Large intestine (tissue), 12 donors: ENCODE measurements at places on chromosomes 2 and 18. TPM values are rescaled to one million over a fixed set of nuclear protein-coding genes. Genes with fewer than 3 reads are reported as not detected.

KDSR gene
- polyA plus RNA-seq, result 35.6 TPM

CGREF1 gene
- polyA plus RNA-seq, result 11.5 TPM

MAP2 gene
- 16.3 TPM for polyA plus RNA-seq

TMEM17 gene
- 4.2 TPM for polyA plus RNA-seq

LIMS4 gene
- polyA plus RNA-seq, result 3.0 TPM

MBD1 gene
- 71.0 TPM for polyA plus RNA-seq

ICA1L gene
- polyA plus RNA-seq, result 10.7 TPM

UXS1 gene
- 43.0 TPM for polyA plus RNA-seq

GRCh38 chr2:215773728-215774127 lies 239.6 kb downstream of the MREG start:
- peaks cover 23% of the 10 kb centered on the region for H3K4me1 ChIP-seq
- H3K27ac ChIP-seq, result no peak overlapping the region
- no peak overlapping the region for H3K4me3 ChIP-seq

GRCh38 chr2:219484343-219485200 lies 14.1 kb upstream of the GMPPA start:
- H3K4me3 ChIP-seq, result no peak overlapping the region
- H3K36me3 ChIP-seq, result peaks cover 2% of the 10 kb centered on the region
- H3K4me1 ChIP-seq, result peaks cover 37% of the 10 kb centered on the region
- no peak overlapping the region for H3K27ac ChIP-seq

DNA sequence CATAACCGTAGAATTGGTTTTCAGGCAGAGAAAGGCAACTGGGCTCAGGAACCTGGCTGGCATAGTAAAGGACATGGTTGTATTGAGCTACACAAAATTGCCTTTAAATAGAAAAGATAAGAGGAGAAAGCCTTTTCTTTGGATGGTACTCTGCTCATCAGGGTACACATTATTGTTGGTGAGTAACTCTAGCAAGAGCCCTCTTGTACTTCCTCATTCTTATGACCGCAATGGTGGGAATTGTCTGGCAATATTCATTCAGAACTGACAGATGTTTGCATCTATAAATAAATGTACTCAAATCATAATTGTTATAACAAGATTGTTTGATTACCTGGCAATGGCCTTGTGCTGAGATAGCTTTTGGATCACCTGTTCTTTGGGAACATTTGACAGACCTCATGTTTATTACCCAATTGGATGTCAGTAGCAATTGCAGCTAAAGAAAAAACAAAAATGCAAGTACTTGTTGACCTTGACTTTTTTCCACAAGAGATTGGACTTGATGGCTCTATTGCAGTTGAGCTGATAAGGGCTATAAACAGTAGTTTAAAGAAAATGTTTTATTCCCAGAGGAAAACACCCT lies 43.9 kb downstream of the MEIS1 start:
- H3K36me3 ChIP-seq, result peaks cover 15% of the 10 kb centered on the region
- no peak overlapping the region for H3K27ac ChIP-seq
- peak; percentile 70 for DNase-seq

DNA sequence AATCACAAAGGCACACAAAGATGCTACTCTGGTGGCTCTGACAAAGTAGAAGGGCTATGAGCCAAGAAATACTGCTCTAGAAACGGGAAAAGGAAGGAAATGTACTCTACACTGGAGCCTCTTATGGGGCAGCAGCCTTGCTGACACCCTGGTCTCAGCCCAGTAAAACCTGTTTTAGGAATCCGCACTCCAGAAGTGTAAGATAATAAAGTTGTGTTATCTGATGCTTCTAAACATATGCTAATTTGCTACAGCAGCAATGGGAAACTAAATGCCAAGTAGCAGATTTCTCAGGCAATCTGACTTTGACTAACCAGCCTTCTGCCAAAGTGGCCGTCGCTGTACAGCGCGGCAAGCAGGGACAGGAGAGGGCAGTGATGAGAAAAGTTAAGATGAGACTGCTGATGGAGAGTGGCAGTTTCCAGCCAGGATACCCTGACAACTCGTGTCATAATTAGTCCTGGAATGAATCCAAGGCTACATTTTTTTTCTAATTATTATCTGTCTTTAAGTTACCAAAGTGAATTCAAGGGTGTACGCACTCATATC lies 99.0 kb downstream of the NETO1 start:
- H3K4me3 ChIP-seq, result no peak overlapping the region
- no peak for DNase-seq
- no peak overlapping the region for H3K27ac ChIP-seq
- H3K36me3 ChIP-seq, result no peaks in the 10 kb centered on the region
- no peaks in the 10 kb centered on the region for H3K27me3 ChIP-seq
- H3K4me1 ChIP-seq, result no peaks in the 10 kb centered on the region

DNA sequence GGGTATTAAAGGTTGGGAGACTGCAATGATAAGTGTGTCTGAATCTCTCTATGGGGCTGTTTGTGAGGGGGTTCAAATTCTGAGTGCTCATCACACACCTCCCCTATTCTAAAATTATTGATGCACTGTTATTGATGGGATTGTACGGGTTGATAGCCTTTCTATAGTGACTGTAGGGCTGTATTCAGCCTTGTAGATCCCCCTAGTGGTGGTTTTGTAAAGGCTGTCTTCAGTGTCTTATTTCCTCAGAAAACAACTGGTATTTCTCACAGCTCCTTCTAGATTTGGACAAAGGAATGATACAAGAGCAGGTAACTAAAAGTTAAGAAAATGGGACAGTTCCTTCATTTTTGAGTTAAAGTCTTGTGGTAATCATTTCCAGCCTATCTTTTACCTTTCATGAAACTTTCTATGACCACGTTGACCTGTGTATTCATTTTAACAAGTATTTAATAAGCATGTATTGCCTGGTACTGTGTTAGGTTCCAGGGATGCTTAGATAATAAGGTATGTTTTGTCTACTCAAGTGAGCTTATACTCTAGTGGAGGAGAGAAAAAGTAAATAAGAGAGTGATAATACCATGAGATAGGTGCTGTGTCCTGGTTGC lies 21.2 kb downstream of the SMAD4 start:
- H3K4me3 ChIP-seq, result no peak overlapping the region
- peaks cover 20% of the 10 kb centered on the region for H3K36me3 ChIP-seq
- H3K4me1 ChIP-seq, result no peaks in the 10 kb centered on the region
- H3K27ac ChIP-seq, result no peak overlapping the region
- H3K27me3 ChIP-seq, result no peaks in the 10 kb centered on the region

- H3K4me1 ChIP-seq, result peaks cover 6% of the 10 kb centered on the region
- peaks cover 5% of the 10 kb centered on the region for H3K27me3 ChIP-seq
- no peak overlapping the region for H3K27ac ChIP-seq
- DNase-seq, result no peak
- H3K36me3 ChIP-seq, result no peaks in the 10 kb centered on the region
Observed at GRCh38 chr2:9941996-9942390, 9.5 kb upstream of the GRHL1 start.

DNA sequence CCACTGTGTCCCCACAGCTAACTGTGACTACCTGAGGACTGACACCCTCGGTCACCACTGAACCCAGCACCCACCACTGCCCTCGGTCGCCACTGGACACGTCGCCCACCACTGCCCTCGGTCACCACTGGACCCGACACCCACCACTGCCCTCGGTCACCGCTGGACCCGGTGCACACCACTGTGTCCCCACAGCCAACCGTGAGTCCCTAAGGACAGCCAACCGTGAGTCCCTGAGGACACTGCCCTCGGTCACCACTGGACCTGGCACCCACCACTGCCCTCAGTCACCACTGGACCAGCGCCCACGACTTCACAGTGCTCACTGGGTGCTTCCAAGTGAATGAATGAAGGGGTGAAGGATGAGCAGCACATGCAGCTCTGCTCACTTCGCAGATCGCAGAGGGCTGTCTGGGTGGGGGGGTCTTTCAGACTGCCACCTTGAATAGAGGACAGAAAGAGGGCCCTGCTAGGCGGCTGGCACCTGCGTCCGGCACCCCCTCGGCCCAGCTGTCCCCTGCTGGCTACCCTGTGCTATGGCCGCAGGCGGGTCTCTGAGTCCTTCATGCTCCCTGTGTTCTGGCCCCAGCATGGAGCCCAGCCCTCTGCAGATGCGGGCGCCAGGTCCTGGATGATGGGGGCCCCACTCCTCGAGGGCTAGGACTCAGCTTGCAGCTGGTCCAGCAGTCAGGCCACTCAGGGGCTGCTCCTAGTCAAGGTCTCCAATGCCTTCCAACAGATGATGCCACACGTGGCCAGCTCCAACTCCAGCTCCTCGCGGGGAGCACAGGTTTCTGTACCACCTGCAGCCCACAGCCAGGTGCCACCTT lies 51.4 kb upstream of the GPC1 start:
- H3K4me3 ChIP-seq, result no peak overlapping the region
- DNase-seq, result no peak
- no peaks in the 10 kb centered on the region for H3K4me1 ChIP-seq
- H3K36me3 ChIP-seq, result no peaks in the 10 kb centered on the region
- no peak overlapping the region for H3K27ac ChIP-seq
- no peaks in the 10 kb centered on the region for H3K27me3 ChIP-seq

DNA sequence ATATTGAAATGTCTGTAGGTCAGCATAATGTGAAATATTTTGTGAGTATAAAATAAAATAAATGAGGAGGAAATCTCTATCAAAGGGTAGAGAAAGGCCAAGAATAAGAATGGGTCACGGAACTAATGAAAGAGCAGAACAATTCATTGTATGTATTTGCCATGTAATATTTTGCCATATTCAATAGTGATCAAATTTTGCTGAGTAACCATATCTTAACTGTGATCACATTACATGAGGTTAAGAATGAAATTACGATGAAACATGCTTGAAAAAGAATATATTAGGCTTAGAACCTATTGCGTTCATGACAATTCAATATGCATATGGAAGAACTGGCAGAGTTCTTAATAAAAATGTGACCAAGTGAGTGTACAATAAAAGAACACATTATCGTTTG lies 437.2 kb upstream of the NRXN1 start:
- no peak for DNase-seq
- H3K36me3 ChIP-seq, result no peaks in the 10 kb centered on the region
- no peak overlapping the region for H3K27ac ChIP-seq

- H3K4me3 ChIP-seq, result no peak overlapping the region
- no peak for DNase-seq
- no peaks in the 10 kb centered on the region for H3K36me3 ChIP-seq
- no peaks in the 10 kb centered on the region for H3K27me3 ChIP-seq
Observed at GRCh38 chr2:130767408-130767775, 12.1 kb downstream of the AMER3 start.

DNA sequence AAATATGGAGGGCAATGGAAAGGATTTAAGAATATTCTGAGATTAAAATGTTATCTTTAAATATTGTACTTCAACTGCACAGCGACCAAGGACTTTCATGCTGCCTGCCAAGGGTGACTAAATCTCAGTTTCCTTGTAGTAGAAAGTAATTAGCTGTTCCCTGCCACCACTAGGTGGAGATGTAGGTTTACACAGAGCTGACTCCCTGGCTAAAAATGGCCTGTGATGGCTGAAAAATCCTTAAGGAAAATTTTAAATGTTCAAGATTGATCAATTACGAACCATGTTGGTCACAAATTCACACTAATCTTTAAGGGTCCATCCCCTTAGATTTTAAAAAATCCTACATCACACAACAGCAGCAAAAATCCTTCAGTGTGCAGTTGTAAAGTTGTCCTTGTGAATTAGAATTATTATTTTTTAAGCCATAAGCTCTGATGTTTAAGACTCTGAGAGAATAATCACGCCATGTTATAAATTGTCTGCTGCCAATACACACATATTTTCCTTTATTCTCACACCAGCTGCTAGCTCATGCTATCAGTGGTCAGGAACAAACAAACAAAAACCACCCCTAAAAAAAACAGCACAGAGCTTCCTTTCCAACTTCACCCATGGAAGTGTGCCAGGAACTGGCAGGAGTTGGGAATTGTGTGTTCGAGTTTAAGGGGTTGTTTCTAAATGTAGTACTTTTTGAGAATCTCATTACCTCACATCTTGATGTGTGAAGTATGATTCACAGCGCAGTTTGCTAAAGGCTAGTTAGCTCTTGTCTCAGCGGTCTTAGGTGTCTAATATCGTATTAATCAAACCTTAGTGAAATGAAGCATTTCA lies 399.8 kb downstream of the TMEM182 start:
- peak; percentile 33 for DNase-seq
- no peak overlapping the region for H3K4me3 ChIP-seq
- no peak overlapping the region for H3K27ac ChIP-seq
- no peaks in the 10 kb centered on the region for H3K4me1 ChIP-seq
- no peaks in the 10 kb centered on the region for H3K36me3 ChIP-seq
- no peaks in the 10 kb centered on the region for H3K27me3 ChIP-seq

DNA sequence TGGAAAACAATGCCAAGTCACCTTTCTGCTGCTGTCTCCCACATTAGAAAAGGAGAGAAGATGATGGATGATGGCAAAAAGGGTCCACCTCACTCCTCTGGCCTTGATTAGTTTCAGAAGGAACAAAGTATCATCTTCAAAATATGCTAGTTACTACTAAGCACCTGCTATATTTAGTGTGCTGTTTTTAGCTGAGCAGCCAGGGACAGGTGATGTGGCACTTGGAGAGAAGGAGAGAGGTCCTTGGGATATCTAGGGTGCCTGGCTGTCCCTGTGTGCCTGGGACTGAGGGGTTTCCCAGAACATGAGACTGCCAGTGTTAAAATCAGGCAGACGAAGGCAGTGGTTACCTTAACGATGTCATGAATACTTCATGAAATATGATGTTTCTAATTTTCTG lies 235.5 kb upstream of the NT5C1B start:
- no peaks in the 10 kb centered on the region for H3K36me3 ChIP-seq
- peaks cover 48% of the 10 kb centered on the region for H3K4me1 ChIP-seq
- H3K27me3 ChIP-seq, result no peaks in the 10 kb centered on the region
- H3K27ac ChIP-seq, result no peak overlapping the region
- H3K4me3 ChIP-seq, result no peak overlapping the region

DNA sequence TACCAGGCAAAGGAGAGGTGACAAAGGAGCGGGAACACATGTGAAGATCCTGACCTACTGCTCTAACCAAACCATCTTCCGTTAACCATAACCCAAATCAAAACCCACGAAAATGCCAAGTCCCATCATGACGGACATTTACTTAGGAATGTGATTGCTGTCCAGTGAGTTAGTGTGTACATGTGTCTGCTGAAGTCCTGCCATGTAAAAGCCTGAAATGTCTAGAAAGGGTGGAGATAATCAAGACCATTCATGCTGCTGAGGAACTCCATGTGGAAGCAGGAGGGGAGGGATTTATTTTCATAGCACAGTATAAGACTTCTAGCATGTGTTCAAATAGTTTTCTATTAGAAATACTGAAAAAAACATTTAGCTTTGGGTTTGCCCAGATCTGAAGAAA lies 137.0 kb upstream of the BOD1L2 start:
- no peaks in the 10 kb centered on the region for H3K4me1 ChIP-seq
- DNase-seq, result no peak
- H3K36me3 ChIP-seq, result no peaks in the 10 kb centered on the region
- H3K4me3 ChIP-seq, result no peak overlapping the region
- no peaks in the 10 kb centered on the region for H3K27me3 ChIP-seq

GRCh38 chr2:174009488-174010223 lies 44.5 kb upstream of the SP3 start:
- no peak for DNase-seq
- peaks cover 27% of the 10 kb centered on the region for H3K4me1 ChIP-seq

- no peak overlapping the region for H3K4me3 ChIP-seq
- no peak for DNase-seq
- H3K27me3 ChIP-seq, result no peaks in the 10 kb centered on the region
- H3K27ac ChIP-seq, result no peak overlapping the region
- H3K36me3 ChIP-seq, result no peaks in the 10 kb centered on the region
Observed at GRCh38 chr2:102486941-102487702, 14.1 kb downstream of the SLC9A4 start.
